Dermis blood vessel endothelial cell (primary cell): ENCODE measurements at places on chromosomes 6 and 20. TPM values are rescaled to one million over a fixed set of nuclear protein-coding genes. Genes with fewer than 3 reads are reported as not detected.

DNA sequence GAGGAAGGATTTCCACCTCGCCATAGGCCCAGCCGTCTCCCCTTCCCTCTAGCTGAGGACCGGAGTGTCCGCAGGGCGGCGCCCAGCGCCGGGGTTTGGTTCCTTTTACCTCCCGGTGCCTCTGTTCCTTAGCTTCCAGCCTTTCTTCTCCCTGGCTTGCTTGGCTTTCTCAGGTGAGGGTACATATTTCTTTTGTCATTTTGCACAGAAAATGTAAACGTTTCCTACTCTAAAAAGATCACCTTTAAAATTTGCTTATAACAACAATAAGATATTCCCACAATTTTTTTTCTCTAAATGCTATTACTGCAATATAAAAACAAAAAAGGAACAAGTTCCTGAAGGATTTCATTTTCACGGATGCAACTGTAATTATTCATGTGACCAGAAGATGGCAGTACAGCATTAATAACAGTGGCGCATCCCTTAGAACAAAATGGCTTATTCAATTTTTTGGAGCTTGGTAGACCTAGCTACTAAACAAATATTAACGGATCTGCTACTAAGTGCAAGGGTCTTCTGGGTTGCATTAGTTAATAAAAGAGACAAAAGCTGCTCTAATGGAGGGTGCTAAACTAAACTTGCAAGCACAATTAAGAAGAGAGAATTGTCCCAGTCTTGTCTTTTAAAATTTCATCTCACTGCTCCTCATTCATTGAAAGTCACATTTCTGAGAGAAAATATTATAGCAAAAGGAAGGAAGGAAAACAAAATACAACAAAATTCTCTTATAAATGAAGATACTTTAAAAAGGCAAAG, 172.9 kb downstream of the ADGRG6 start:
- peak; percentile 78 for DNase-seq

DNA sequence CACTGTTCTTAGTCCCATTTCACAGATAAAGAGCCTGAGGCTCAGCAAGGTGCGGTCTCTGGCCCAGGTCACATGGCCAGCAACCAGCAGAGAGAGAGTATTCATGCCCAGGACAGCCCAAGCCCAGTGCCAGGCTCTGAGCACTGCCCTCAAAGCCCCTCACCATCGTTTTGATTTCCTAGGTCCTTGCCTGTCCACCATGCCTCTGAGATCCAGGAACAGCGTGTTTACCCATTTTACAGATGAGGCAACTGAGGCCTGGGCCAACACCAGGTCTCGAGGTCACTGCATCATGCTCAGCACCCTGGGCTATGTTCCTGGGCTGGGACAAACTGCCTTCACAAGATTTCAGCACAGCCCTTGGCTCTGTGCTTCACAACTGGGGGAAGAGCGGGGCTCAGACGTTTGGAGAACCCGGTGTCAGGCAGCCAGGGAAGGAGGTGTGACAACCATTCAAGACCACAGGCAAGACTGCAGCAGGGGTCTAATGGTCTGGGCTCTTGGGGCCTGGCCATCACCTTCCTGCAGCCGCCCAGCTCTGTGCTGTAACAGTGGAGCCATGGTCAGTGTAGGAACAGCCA, 1.3 kb upstream of the BPIFA2 start:
- no peak for DNase-seq

- DNase-seq, result peak; percentile 89
These were observed 18.0 kb upstream of the CSNK2A1 start for GRCh38 chr20:561437-562231.

DNA sequence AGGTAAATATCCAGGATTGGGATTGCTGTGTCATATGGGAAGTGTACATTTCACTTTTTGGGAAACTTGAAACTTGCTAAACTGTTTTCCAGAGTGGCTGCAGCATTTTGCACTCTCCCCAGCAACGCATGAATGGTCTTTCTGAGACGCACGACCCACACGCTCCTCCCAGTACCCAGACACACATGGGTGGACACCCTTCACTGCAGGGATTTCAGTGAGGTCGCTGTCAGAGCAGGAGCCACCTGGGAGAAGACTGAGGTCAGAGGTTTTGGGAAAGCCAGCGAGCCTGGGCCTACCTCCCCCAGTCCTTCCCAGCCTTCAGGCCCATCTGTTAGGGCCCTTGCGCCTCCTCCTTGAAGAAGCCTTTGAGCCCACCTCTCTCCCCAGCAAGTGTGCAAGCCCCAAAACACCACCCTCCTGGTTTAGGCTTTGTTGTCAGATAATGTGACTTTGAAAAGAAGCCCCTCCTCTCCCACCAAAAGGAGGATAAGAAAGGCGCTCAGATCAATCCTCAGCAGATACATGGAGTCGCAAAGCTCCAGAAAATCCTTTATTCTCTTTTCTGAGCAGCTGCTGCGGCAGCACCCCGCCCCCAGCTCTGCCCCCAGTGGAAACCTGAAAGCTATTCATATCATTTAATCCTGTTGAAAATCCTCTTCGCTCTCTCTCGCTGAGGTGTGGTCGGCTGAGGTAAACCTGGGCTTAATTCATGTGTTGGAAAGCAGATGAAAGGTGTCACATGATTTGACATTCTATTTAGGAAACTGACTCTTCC, 12.7 kb upstream of the JAG1 start:
- no peak for DNase-seq

- no peak for DNase-seq
These were observed 159.2 kb downstream of the GMPR start for GRCh38 chr6:16397623-16398022.

DNA sequence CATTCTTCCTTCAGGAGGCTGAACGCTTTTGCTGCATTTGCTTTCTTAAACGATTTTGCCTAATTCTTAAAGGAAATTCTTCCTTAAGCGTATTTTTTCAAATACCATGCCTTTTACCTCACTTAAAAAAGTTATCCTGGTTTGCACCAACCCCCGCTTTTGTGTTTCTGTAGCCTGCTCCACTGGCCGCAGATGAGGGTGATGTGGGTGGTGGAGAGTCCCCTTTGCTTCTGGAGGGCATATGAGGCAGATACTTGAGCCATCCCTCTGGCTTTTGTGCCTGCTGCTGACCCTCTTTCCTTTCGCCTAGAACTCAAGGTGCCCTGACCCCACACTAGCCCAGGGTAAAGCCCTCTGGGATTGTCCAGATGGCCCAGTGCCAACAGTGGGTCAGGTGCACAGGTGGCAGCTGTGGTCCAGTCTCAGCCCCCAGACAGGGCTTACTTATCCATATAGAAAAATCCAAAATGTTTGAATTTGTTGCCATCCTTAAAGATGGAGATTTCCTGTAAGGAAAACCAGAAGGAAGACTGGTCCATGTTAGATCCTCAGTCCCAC, 43.9 kb downstream of the SPATA2 start:
- no peak for DNase-seq

DNA sequence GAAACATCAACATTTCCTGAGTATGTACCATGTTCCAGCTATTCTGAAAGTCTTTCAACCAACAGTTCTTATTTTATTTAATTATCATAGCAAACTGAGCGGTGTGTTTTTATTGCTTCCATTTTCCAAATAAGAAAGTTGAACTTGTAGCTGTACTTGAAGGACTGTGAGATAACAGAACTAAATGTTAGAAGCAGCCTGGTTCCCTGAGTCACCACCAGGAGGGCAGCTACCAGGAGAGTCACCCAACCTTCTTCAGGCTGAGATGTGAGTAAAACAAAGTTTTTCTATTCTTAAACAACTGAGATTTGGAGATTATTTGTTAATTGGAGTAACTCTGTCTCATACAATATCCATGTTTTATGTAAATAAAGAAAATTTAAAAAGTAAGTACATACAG, 403.4 kb downstream of the PKHD1 start:
- DNase-seq, result no peak

DNA sequence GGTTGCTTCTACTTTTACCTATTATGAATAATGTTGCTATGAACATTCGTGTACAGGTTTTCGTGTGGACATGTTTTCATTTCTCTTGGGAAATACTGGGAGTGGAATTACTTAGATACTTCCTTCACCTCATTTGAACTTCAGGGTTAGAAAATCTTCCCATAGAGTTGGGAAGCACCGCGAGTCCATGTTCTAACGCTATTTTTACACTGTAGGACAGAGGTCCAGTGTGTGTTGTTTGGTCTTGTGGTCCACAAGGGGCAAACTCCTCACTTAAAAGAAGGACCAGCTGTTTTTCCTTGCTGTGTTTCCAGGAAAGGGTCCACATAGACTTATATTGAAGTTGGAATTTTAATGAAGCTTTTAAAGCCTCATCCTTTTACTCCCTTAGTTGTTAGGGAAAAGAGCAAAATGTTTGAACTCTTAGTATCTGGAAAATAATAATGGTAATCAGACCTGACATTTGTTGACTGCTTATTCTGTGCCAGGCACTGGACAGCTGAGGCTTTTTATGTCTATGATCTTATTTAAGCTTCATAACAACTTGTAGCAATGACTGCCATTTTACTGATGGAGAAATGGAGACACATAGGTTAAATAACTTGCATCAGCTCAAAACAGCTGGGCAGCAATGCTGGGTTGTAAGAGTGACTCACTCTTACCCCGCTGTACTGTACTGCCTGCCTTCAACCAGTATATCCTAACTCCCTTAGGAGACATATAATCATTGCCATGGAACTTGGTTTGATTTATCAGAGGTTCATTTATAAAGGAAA, 52.0 kb downstream of the CDC5L start:
- DNase-seq, result peak; percentile 37

- no peak for DNase-seq
These were observed 104.8 kb downstream of the MAFB start for GRCh38 chr20:40584130-40584809.

- peak; percentile 83 for DNase-seq
These were observed 16.9 kb upstream of the PTCRA start for GRCh38 chr6:42898891-42899361.

DNA sequence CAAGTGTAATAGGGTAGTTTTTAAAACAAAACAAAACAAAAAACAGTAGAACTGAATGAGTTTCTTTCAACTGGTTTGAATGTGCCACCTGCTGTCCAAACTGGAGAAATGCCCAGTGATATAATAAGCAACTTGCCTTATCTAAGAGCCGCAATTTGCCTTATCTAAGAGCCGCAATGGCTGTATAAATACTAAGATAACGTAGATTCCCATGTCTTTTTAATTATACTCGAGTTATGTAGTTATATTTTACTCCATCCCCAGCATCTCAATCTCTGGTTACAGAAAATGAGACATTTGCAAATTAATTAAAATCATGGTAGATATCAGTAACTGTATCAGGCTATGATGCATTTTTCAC, 67.2 kb downstream of the RPP40 start:
- peak; percentile 80 for DNase-seq

GRCh38 chr6:39517756-39518155, 195.3 kb upstream of the KCNK16 start:
- DNase-seq, result no peak

GRCh38 chr6:133568970-133569889, 319.7 kb upstream of the TCF21 start:
- DNase-seq, result peak; percentile 55

GRCh38 chr6:140540743-140541142, 1166.3 kb upstream of the CITED2 start:
- DNase-seq, result no peak

- peak; percentile 98 for DNase-seq
These were observed 68.5 kb downstream of the PLEKHG1 start for GRCh38 chr6:150667977-150668716.

DNA sequence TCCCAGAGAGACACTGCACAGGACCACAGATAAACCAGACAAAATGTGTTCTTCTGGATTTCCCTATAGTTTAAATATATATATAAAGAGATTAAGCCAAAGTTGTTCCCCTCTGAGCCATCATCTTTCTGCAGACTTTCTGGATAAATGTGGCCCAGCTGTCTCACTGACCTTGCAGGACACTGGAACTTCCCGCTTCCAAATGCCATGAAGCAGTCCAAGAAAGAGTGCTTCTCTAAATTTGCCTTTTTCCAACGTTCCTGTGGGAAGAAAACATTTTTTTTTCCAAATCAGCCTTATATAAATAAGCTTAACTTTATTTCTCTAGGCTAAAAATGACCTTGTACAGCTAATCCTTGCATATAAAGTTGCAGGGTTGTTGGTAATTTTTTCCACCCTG, 65.7 kb downstream of the CYP39A1 start:
- DNase-seq, result no peak

- DNase-seq, result no peak
These were observed 25.2 kb downstream of the RIOK1 start for GRCh38 chr6:7414811-7415210.

- no peak for DNase-seq
These were observed 19.1 kb downstream of the BMP2 start for GRCh38 chr20:6786548-6786947.

- no peak for DNase-seq
These were observed 103.0 kb downstream of the BCKDHB start for GRCh38 chr6:80209430-80209829.

DNA sequence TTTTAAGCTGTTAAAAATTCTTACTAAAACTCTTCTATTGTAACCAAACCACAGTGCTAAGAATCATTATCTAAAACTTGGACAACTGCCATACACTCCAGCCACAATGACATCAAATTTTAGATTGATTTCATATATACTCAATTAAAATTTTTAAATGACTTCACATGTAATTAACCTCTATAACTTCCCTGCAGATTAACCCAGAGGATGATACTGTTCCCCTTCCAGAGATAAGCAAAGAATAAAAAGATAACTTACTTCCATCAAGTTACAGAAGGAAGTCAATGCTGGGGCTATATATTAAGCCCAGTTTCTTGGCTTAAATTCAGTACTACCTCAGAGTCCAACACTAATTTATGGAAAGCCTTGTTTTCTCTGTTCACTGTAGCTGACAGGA, 71.3 kb downstream of the ARHGAP18 start:
- DNase-seq, result no peak

The FAM184A gene
- 0.17 and 0.33 TPM in 2 replicates for total RNA-seq

The RNF39 gene
- total RNA-seq, result 0.05 TPM in 1 of 2 replicates, not detected in the other

The CRYBG1 gene
- total RNA-seq, result 38.1 and 44.9 TPM in 2 replicates

The ELOVL2 gene
- total RNA-seq, result under 0.01 TPM in 1 of 2 replicates, not detected in the other

The SEMG2 gene
- not detected in 2 replicates for total RNA-seq

The TAP2 gene
- 22.8 and 39.0 TPM in 2 replicates for total RNA-seq

The TMEM244 gene
- not detected in 2 replicates for total RNA-seq

The NR2E1 gene
- total RNA-seq, result not detected in 2 replicates

The PPP1R16B gene
- 247 and 304 TPM in 2 replicates for total RNA-seq

The MDC1 gene
- 6.3 and 12.5 TPM in 2 replicates for total RNA-seq
